Heart right ventricle (tissue), 16 donors: ENCODE measurements at places on chromosomes 11 and 22. TPM values are rescaled to one million over a fixed set of nuclear protein-coding genes. Genes with fewer than 3 reads are reported as not detected.
A peak's percentile ranks its signal among the peaks of the same experiment; 100 is the strongest.

Gene MUC5AC
- not detected for polyA plus RNA-seq

Gene F2
- polyA plus RNA-seq = 0.15 TPM

Gene SLC1A2
- 2.3 TPM for polyA plus RNA-seq

Gene HOATZ
- polyA plus RNA-seq = not detected

GRCh38 chr22:20783300-20783673, 9.4 kb downstream of the SERPIND1 start:
- DNase-seq = no peak

- no peak for DNase-seq
Observed at GRCh38 chr11:76823481-76824028, 37.2 kb upstream of the ACER3 start.

DNA sequence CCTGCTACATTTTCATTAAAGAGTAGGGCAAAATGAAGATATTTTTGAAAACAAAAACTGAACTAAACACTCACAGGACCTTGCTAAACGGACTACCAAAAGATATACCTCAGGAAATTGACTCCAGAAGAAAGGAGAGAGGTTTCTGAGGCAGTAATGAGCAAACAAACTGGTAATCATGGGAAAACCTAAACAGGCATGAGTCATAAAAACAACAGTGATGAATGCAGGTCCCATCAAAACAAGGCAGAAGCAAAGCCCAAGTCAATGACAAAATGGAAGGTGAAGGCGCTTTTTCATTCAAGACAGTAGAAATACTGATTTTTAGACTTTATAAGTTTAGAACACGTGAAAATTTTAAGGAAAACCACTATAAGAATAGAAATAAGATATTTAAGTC, 104.5 kb downstream of the EFCAB6 start:
- DNase-seq = no peak

GRCh38 chr11:130666781-130667251, 218.4 kb downstream of the ADAMTS15 start:
- DNase-seq = no peak

- no peak for DNase-seq
Observed at GRCh38 chr11:116993599-116993998, 104.6 kb downstream of the SIK3 start.

- DNase-seq = peak; percentile 45
Observed at GRCh38 chr11:76269247-76269646, 62.9 kb upstream of the WNT11 start.
